ENCODE measurements at places on chromosomes 5 and 9.

DNA sequence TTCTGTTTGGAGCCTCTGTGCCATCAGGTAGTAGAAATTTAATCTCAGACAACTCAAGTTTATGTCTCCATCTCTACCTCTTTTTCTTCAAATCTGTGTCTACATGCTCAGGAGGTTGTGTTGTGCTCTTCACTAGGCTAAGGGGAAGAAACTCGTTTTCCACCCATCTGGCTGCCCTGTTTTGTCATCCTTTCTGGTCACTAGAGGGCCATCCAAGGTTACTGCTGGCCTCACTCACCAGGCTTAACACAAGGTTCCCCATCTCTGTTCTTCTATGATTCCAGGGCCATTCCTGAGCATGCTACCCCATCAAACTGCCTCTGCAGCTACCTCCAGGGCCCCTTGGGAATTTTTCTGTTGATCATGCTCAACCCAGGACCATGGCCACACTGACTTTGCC lies 213.3 kb upstream of the FBXL7 start:
- DNase-seq: no peak

GRCh38 chr9:21991072-21991959 lies 2.9 kb downstream of the CDKN2A start:
- DNase-seq: peak; percentile 21

- no peak for DNase-seq
These were observed 27.4 kb upstream of the TOMM5 start for GRCh38 chr9:37619806-37620205.

DNA sequence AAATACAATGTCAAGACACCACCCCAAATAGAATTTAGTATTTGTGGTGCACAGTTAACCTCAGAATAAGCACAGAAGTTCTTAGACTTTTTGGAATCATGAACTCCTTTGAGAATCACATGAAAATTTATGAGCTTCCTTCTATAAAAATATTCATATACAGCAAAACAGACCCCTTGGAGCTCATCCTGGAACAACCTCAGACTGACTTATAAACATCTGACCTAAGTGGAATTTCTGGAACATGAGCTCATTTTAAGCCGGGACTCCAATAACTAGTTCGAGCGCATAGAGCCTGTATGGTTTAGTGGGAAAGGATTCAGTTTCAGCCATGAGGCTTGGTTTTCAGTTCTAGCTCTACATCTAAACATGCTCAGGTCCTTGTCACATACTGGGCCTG lies 192.3 kb downstream of the DEPDC1B start:
- no peak for DNase-seq

GRCh38 chr5:152634586-152634985 lies 229.5 kb upstream of the NMUR2 start:
- no peak for DNase-seq

DNA sequence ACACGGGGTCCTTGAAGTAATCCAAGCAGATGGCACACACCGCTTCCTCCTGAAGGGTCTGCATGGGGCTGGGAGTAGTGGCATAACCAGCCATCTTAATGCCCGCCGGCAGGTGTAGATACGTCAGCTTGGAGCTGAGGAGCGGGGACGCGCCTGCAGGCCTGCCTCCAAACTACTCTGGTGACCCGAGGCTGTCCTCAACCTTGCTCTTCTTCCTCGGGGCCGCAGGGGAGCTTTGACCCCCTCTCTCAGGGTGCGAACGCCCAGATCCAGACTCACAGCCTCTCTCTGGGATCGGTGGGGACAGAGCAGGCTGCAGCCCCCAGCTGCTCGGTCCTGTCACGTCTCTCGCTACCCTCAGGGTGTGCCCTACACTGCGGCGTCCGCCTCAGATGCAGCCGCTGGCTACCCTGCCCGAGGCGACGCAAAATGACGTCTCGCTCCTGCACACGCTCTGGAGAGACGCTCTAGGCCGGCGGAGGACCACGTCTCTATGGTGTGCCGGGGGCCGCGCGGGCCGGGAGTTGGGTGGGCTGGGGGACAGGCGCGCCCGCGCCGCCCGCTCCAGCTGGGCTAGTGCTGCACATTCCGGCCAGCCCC lies at the start of gene TRIM52:
TSS of gene TRIM52 (minus strand) at position 424 of the 600 bp plus-strand sequence. CDS start at position 94, 330 bp downstream.
- no peak for DNase-seq

DNA sequence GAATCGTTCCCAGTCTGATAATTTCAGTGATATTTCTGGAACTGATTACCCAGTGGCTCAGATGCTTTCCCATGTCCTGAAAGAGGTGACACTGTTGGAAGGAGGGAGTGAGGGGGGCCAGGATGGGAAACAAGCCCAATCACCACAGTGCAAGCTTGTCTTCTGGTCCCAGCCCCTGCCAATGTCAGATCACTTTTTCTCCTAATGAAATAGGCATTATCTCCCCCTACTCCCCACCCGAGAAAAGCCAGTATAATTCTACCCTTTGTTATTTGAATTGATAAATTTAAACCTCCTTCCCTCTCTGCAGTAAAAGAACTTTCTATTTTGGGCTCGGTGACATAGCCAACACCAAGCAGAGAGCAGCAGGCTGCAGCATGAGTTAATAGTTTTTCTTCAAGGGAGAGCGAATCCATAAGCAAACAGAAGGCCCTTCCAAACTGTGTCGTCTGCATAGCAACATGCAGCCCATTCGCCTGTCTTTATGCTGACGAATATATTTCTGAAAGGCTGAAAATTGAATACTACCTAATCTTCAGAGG lies 14.6 kb upstream of the PPP2CA start:
- DNase-seq: no peak

DNA sequence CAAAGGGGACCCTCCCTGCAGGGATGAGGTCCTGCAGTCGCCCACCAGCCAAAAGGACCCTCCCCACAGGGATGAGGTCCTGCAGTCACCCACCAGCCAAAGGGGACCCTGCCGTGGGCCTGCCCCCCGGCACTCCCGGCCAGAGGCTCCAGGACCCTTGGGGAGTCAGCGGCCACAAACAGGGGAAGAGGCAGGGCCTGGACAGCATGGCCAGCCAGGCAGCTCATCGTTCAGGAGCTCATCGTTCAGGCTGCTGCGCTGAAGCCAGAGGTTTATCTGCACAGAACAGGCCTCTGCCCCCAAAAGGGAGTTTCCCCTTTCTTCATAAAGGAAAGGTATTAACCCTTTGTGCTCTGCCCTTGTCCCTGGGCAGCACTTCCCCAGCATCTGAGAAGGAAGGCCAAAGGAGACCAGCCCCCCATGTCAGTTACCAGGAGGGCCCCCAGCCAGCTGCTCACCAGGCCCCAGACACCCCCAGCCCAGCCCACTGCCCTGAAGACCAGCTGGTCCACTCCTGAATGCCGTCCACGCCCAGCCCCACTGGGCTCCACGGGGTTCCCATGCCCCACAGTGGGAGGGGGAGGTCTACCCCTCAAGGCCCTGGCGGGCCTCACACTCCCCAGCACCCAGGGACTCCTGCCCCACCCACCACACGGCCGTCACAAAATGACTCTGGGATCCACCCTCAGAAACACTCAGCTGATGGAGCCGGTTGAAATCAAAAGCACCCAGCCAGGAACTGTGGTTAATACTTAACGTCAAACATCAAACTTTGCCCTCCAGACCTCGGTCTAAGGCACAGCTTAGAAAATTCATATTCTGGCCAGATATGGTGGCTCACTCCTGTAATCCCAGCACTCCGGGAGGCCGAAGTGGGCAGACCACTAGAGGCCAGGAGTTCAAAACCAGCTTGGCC lies 6.3 kb downstream of the SLC12A7 start:
- DNase-seq: no peak

DNA sequence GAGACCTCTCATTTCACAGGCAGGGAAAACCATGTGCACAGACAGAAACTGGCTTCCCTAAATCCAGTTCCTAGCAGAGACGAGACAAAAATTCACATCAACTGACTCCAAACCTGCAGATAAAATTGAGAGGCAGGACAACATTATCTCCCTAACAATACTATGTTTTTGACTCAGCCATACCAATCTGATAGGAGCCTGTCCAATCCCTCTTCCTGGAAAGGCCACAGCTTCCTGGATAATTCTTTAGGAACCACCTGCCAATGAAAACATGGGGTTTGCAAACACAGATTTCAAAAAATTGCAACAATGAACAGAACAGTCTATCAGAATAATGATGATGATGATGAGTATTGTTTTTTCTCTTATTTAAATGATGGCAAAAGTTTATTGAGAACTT lies 22.4 kb downstream of the SH3TC2 start:
- no peak for DNase-seq
